Astrocyte of the spinal cord (primary cell): ENCODE measurements at places on chromosomes 11 and 22.

DNA sequence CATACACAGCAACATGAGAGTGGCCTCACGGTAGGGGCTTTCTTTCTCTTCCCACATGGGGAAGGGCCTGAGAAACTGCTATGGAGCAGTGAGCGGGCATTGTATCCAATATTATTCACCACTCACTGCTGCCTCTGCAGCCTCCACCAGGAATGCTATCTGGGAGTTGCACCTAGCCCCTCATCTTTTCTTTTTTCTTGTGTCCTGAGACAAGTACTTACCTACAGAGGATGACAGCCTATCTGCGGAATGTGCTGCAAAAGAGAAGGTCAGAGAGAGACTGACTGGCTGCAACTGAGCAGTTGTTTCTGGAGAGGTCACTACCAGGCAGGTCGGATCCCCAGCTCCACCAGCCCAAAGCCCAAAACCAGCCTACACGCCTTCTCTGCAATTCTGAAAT lies 52.1 kb upstream of the HTATIP2 start:
- no peak for DNase-seq

- no peak for DNase-seq
Observed at GRCh38 chr11:115803073-115803740, 299.0 kb upstream of the CADM1 start.

DNA sequence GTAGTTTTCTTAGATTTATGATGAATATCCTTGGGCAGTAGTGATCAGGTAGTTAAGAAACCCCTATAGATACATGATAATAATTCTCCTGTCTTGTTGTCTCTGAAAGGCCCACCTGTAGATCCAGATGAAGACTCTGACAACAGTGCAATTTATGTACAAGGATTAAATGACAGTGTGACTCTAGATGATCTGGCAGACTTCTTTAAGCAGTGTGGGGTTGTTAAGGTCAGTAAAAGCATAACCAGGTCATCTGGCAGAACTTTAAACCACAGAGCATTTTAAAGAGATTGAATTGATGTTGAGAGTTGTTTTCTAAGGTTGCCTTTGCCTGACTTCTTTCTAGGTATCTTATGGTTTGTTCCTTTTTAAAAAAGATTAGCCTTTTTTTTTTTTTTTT lies 14.1 kb upstream of the GAS2L1 start:
- no peak for DNase-seq

DNA sequence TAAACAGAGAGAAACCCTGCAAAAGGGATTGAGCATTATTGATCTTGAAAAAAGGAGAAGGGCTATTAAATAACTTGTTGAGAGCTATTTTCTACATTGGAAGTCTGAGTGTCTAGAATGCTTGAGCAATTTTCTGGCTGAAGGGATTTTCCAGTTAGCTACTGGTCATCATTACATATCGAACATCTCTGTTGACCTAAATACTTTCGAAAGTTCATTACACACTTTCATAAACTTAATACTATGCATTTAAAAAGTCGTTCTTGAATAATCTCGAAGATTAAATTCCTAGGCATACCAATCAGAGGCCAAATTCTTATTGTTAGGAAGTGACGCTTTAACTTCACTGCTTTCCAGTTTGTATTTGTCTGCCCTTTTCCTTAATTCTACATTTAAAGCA lies 13.7 kb downstream of the ETS1 start:
- no peak for DNase-seq

GRCh38 chr11:119493712-119494111 lies 70.7 kb upstream of the THY1 start:
- DNase-seq: no peak

- DNase-seq: no peak
Observed at GRCh38 chr22:40476341-40476740, 105.9 kb downstream of the SGSM3 start.

- no peak for DNase-seq
Observed at GRCh38 chr22:20305894-20306645, 13.8 kb downstream of the DGCR6L start.

- no peak for DNase-seq
Observed at GRCh38 chr22:24322522-24322921, 51.9 kb downstream of the SPECC1L start.

GRCh38 chr11:128737704-128738103 lies 43.8 kb downstream of the FLI1 start:
- no peak for DNase-seq

GRCh38 chr11:103668859-103669258 lies 367.6 kb upstream of the DDI1 start:
- no peak for DNase-seq

DNA sequence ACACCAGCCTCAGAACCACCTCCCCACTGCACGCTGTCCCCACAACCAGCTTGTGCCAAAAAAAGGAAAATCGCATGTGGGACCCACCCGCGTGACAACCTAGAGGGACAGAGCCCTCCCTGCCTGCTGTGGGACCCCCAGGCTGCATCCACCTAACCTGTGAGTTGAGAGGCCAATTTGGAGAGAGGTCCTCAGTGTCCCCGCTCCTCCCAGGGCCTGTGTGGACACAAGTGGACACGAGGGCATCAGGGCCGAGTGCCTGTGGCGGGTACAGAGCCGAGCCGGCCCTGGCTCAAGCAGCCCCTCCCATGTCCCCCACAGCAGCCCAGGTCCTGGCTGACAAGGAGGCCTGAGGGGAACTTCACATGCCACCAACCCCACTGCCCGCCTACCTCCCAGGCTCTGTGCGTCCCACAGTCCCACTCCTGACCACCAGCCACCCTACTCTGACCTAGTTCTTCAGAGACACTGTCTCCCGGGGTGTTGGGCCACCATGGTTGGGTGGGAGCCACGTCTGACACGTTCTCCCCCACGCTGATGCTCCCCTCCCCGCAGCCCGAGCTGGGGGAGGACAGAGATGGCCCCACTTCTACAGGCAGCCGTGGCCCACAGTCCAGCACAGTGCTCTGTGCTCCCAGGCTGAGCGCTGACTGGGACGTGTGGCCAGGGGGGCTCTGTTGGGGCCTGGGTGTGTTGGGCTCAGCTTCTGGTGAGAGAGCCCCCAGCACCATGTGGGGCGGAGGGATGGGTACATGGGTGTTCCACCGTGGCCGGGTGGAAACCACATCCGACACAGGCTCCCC lies 19.2 kb downstream of the SELENOO start:
- DNase-seq: no peak

DNA sequence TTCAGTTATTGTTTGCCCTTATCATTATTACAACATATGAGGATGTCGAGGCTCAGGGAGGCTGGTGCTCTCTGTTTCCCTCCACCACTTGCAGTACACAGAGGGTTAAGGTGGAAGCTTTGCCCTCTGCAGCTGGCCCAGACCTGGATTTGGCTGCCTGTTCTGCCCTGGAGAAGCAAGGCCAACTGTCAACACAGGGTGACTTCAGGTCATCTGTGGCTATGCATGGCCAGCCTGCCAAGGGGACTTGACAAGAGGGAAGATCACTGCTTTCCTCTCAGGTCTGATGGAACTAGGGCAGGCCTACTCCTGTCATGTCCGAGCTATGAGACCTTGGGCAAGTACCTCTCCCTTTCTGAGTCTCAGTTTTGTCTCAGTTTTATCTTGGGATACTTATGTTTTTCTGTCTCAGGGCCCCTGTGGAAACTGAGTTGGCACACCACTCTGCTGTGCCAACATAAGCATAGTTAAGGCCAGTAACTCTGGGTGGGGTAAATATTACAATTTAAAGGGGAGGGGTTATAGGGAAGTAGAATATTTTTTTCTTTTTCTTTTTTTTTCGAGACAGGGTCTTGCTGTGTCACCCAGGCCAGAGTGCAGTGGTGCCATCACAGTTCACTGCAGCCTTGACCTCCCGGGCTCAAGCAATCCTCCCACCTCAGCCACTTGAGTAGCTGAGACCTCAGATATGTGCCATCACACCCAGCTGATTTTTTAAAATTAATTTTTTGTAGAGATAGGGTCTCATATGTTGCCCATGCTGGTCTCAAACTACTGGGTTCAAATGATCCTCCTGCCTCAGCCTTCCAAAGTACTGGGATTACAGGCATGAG lies 2.4 kb upstream of the THRSP start:
- DNase-seq: no peak

- peak; percentile 10 for DNase-seq
Observed at GRCh38 chr11:13277768-13278608, at the start of gene BMAL1. Gene BMAL1, plus strand, starts transcription at chr11:13277790. Its CDS starts 76,519 bp downstream, at chr11:13354309.

DNA sequence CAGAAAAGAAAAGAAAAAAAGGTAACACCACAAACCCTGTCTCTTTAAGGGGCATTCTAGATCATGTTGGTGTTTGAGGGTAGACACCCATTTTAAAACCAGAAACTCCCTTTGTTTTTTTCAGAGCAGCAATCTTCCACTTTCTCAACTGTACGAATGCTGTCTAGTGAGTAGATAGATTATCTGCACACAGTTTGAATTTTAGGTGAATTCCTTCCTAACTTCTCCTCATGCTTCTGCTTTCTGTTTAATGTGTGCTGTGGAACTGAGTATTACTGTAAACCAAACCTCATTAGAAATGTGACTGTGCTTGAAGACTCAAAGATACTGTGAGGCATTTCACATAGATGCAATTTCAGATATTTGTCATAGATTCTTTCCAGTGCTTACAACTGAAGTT lies 102.4 kb downstream of the PRMT3 start:
- DNase-seq: no peak

DNA sequence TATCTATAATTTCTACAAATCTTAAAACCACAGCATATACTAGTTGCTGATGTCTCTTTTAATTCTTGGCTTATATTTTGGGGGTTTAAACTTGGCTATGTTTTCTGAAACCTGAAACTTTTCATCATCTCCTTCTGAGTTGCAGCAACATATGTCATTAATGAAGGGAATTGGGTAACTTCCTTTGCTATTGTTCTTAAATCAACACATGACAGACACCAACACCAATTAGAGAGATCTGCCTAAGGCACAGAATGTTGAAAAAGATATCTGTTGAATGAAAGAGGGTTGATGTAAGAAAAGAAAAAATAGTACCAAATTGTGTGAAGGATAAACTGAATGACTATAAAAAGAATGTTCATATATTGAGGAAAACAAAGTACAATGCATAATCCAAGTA lies 10.3 kb upstream of the GAS2 start:
- no peak for DNase-seq

DNA sequence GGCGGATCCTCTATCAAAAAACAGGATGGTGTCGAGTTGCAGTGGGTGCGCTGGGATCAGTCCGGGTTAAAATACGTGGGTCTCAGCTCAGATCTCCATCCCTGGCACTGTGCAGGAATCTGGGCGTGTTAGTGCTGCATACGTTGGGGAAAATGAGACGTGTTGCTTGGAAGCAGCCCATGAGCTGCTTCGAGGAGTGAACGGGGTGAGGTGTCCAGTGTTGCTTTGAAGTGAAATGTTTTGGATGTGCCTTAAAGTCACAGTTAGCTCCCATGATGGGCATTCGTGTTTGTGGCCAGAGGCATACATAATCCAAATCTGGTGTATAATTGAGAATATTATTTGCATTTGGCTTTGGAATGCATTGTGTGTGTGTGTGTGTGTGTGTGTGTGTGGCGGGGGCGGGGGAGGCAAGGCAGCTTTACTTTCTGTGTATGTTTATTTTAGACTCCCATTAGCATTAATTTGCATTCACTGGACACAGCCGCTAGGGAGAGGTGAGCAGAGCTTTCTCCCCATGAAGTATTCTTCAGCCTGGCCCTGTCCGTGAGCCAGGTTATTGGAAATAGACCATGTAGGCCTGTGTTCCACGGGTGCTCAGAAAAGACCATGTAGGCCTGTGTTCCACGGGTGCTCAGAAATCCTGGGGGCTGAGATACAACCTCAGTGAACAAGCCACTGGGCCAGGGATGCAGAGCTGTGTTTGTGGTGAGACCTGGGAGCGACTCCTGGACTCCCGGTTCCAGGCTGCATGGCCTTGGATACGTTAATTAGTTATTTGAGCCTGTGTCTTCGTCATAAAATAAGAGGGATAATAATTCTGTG lies 134.6 kb downstream of the ST3GAL4 start:
- DNase-seq: no peak

GRCh38 chr11:65960824-65961266 lies 689 bp upstream of the SART1 start:
- no peak for DNase-seq

GRCh38 chr11:19524171-19524671 lies 188.4 kb upstream of the NAV2 start:
- DNase-seq: peak; percentile 9

DNA sequence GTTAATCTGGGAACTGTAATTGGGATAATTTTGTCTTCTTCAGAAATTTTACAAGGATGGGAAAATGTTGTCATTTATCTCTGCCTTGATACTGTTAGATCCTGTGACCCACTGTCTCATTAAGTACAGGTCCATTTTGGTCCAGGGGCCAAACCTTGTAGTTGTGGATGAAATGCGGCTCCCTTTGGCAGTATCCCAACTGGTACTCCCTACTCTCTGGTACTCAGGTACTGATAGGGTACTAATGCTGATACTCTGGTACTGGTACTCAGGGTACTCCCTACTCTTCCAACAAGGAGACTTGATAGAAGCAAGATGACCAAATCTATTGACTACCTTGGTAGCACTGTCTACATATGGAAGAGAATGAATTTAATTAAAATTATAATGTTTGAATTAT lies 97.9 kb downstream of the GRAMD1B start:
- no peak for DNase-seq

GRCh38 chr11:31160504-31161422 lies 208.8 kb downstream of the DCDC1 start:
- no peak for DNase-seq

DNA sequence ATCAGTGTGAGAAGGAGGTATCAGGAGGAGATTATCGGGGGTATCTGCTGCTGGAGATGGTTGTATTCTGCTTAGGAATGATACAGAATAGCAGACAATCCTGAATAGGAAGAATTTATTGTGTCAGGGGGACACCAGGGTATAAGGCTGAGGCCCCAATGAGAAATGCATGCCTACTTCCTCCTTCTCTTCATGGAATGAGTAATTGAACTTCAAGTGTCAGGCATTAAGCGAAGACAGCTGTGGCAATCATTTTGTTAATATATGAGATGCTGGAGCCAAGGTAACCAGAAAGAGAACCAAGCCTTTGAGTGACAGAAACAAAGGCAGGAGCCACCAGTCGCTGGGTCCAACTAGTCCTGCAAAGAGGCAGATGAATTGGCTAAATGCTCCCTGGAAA lies 49.1 kb downstream of the KIRREL3 start:
- no peak for DNase-seq

GRCh38 chr22:20111045-20111688 lies 4.7 kb upstream of the RANBP1 start:
- peak; percentile 19 for DNase-seq

DNA sequence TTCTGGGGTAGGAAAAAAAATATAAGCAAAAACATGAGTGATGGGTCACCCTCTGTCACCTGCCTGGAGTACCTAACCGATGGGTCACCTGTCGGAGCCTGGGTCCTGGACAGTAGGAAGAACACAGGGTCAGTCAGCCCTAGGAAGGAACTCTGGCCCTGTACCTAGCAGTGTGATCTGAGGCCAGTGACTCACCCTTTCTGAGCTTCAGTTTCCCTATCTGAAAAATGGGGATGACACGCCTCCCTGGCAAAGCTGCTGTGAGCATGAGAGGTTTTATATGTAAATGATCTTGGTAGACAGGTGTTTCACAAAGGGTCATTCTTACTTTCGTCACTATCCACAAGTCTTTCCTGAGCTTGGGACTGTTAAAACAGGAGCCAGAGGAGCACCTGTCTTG lies 182.0 kb downstream of the ST3GAL4 start:
- no peak for DNase-seq
